ENCODE measurements at places on chromosomes 3 and 15.
A peak's percentile ranks its signal among the peaks of the same experiment; 100 is the strongest.

GRCh38 chr15:77421370-77421700 lies 647 bp downstream of the HMG20A start:
- peak overlapping the region; percentile 76 for H3K4me3 ChIP-seq
- H3K27me3 ChIP-seq, result no peaks in the 10 kb centered on the region
- no peaks in the 10 kb centered on the region for H3K36me3 ChIP-seq
- DNase-seq, result peak; percentile 14
- peak overlapping the region; percentile 99 for H3K27ac ChIP-seq
- peaks cover 4% of the 10 kb centered on the region for H3K4me1 ChIP-seq

DNA sequence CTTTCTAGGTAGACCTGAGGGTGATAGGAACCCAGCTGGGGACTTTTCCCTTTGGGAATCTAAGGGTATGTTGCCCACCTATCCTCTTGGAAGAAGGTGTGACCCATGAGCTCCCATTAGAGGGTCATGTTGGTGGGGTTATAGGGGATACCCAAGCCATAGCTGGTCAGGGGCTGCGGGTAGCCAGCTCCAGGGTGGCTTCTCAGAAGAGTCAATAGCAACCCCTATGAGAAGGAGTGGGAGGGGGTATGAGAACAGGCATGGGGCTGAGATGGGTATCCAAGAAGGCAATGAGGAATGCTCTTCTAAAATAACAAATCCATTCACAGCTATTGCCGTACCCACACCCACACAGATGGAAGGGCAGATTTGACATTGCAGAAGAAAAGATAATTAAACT lies 217.8 kb downstream of the UACA start:
- no peak for DNase-seq
- H3K27me3 ChIP-seq, result no peaks in the 10 kb centered on the region
- no peak overlapping the region for H3K27ac ChIP-seq
- H3K4me1 ChIP-seq, result no peaks in the 10 kb centered on the region
- H3K4me3 ChIP-seq, result no peak overlapping the region

GRCh38 chr3:4838621-4839022 lies 140.6 kb upstream of the BHLHE40 start:
- no peaks in the 10 kb centered on the region for H3K27me3 ChIP-seq
- no peaks in the 10 kb centered on the region for H3K36me3 ChIP-seq
- no peak overlapping the region for H3K27ac ChIP-seq
- H3K4me3 ChIP-seq, result no peak overlapping the region
- no peak for DNase-seq

DNA sequence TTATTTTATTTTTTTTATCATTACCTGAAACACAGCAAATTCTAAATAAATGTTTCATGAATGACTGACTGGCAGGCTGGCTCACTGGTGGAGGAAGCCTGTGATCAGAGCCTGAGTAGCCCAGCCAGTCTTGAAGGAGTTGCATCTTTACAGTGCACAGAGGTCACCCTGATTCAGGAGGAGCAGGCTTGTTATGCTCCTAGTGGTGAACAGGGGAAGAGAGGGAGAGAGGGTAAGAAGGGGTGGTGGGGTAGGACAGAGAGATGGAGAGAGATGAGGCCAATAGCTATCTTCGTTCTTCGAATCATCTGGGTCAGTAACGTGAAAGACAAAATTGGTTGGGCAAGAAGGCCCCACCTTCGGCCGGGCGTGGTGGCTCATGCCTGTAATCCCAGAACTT lies 202.6 kb upstream of the MCTP2 start:
- DNase-seq, result no peak
- peaks cover 12% of the 10 kb centered on the region for H3K4me1 ChIP-seq
- no peaks in the 10 kb centered on the region for H3K27me3 ChIP-seq
- H3K27ac ChIP-seq, result no peak overlapping the region

- DNase-seq, result no peak
- H3K36me3 ChIP-seq, result no peaks in the 10 kb centered on the region
- no peak overlapping the region for H3K27ac ChIP-seq
- no peak overlapping the region for H3K4me3 ChIP-seq
- H3K4me1 ChIP-seq, result no peaks in the 10 kb centered on the region
- no peaks in the 10 kb centered on the region for H3K27me3 ChIP-seq
Measured at GRCh38 chr15:52158084-52158765, 33.0 kb downstream of the GNB5 start.

DNA sequence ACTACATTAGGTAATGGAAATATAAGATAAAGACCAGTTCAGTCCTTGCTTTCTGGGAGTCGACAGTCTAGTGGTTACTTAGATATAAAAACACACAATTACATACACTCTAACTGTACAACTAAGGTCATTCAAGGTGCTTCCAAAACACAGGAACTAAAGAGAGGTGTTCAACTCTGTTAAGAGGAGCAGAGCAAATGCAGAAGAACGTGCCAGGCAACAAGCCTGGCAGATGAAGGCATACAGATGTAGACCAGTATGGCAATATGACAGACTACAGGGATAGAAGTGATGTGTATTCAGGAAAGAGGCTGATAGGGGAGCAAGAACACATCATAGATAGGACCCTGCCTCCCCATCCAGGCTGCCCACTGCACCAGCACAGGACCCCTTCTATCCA lies 78.3 kb downstream of the CBLB start:
- H3K36me3 ChIP-seq, result no peaks in the 10 kb centered on the region
- no peaks in the 10 kb centered on the region for H3K4me1 ChIP-seq
- peak overlapping the region; percentile 36 for H3K27ac ChIP-seq
- H3K4me3 ChIP-seq, result no peak overlapping the region
- H3K27me3 ChIP-seq, result no peaks in the 10 kb centered on the region
- DNase-seq, result no peak

- DNase-seq, result peak; percentile 35
- H3K27ac ChIP-seq, result no peak overlapping the region
- peaks cover 7% of the 10 kb centered on the region for H3K36me3 ChIP-seq
- H3K4me3 ChIP-seq, result no peak overlapping the region
Measured at GRCh38 chr3:136078421-136079364, 113.2 kb downstream of the PPP2R3A start.

DNA sequence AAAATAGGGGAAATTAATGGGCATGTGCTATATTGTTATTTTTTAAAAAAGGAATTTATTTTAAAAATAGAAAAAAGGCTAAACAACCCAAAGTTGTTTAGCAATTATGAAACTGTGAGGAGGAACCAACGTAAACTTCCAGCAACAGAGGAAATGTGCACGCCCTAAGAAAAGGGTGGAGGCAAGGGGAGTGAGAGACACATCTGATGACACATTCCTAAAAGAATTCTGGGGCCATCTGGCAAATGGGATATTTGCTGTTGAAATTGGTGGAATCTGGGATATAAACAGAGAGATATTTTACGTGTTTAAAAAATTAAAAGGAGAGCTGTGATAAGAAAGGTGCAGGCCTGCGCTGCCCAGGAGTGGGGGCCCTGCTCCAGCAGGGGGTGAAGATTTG lies 50.8 kb upstream of the MUC13 start:
- peaks cover 12% of the 10 kb centered on the region for H3K4me1 ChIP-seq
- H3K4me3 ChIP-seq, result no peak overlapping the region
- H3K27me3 ChIP-seq, result no peaks in the 10 kb centered on the region
- no peaks in the 10 kb centered on the region for H3K36me3 ChIP-seq

DNA sequence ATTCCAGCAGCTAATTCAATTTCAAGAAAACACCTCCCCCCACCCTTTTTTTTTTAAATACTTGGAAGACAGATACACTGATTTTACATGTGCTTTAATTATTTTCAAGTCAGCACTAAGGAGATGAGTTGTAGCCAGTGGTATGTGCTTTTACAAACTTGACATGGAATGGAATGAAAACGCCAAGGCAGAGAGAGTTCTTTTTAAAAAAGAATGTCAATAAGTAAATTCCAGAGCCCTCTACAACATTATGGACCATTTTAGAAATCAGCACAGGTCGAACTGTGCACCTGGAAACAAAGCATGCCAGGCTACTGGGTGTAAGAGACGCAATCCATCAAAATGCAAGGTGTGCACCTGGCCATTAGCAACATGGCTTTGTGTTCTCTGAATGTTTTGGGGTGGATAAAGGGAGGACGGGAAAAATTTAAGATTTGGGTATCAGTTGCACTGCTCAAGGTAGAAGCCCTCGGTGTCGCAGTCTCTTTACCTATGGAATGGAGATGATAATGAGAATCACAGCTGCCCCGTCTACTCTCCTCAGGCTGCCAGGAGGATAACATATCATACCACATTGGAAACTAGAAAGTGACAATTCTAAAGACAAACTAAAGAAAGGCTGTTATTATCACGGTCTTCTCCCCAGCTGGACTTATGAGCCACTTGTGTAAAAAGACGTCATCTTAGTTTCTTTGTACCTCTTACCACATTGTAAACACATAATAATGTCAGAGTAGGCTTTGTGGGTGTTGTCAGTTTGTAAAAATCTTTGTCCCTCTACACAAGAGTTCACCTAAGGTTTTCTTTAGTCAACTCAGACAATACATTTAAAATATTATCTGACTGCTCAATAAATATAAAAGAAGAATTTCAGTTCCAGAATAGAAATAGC lies 107.4 kb upstream of the PRICKLE2 start:
- H3K4me3 ChIP-seq, result no peak overlapping the region
- no peaks in the 10 kb centered on the region for H3K4me1 ChIP-seq
- H3K27me3 ChIP-seq, result no peaks in the 10 kb centered on the region
- DNase-seq, result no peak
- no peaks in the 10 kb centered on the region for H3K36me3 ChIP-seq

GRCh38 chr3:39447637-39448483 lies 19.6 kb upstream of the MOBP start:
- no peaks in the 10 kb centered on the region for H3K36me3 ChIP-seq
- H3K4me1 ChIP-seq, result peaks cover 6% of the 10 kb centered on the region
- peak; percentile 93 for DNase-seq
- H3K27ac ChIP-seq, result peak overlapping the region; percentile 42
- H3K27me3 ChIP-seq, result no peaks in the 10 kb centered on the region

GRCh38 chr3:10149226-10149625 lies 7.6 kb downstream of the VHL start:
- DNase-seq, result no peak
- H3K36me3 ChIP-seq, result peaks cover 9% of the 10 kb centered on the region
- no peaks in the 10 kb centered on the region for H3K27me3 ChIP-seq

DNA sequence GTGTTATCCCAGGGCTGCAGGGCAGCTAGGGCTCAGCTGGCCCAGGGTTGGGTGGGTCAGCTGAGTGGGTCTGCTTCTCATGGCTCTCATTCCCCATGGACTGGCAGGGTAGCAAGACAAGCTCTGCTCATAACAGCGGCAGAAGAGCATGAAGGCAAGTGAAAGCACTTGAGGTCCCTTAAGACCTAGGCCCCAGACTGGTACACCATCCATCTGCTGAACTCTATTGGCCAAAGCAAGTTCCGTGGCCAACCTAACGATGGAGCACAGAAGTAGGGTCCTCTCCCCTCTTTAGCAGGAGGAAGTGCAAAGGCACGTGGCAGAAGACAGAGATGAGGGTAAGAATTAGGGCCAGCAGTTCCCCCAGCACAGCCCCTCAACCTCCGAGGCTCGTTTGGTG lies 174.3 kb upstream of the TOPAZ1 start:
- H3K4me3 ChIP-seq, result no peak overlapping the region
- no peak overlapping the region for H3K27ac ChIP-seq
- DNase-seq, result no peak
- H3K4me1 ChIP-seq, result peaks cover 3% of the 10 kb centered on the region
- H3K27me3 ChIP-seq, result no peaks in the 10 kb centered on the region

- H3K27me3 ChIP-seq, result no peaks in the 10 kb centered on the region
- no peaks in the 10 kb centered on the region for H3K4me1 ChIP-seq
- DNase-seq, result peak; percentile 65
Measured at GRCh38 chr3:31462050-31462569, 70.6 kb upstream of the STT3B start.

DNA sequence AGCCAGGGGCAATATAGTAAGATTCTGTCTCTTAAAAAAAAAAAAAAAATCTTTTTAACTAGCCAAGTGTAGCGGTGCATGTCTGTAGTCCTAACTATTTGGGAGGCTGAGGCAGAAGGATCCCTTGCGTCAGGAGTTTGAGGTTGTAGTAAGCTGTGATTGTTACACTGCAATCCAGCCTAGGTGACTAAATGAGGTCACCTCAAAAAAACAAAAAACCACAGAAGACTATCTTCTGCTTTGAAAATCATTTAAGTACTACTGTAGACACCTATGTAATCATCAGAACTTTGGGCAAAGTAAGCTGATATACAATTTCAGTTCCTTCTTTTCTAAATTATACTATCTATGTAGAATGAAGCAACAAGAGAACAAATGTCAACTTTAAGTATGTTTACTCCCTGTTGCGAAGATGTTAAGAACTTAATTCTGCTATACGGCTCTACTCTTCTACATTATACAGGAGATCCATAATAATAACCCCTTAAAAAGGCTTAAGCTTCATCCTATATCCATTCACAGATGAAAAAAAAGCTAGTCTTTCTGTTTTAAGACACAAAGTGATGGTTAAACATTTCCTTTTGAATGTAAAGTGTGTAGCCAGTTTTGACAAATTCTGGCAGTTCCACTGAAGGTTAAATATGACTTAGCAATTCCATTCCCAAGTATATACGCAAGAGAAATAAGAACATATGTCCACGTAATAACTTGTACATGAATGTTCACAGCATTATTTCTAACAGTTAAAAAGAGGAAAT lies 15.2 kb downstream of the DAZL start:
- no peaks in the 10 kb centered on the region for H3K27me3 ChIP-seq
- no peak overlapping the region for H3K27ac ChIP-seq
- H3K36me3 ChIP-seq, result no peaks in the 10 kb centered on the region
- no peak for DNase-seq
- H3K4me1 ChIP-seq, result no peaks in the 10 kb centered on the region

DNA sequence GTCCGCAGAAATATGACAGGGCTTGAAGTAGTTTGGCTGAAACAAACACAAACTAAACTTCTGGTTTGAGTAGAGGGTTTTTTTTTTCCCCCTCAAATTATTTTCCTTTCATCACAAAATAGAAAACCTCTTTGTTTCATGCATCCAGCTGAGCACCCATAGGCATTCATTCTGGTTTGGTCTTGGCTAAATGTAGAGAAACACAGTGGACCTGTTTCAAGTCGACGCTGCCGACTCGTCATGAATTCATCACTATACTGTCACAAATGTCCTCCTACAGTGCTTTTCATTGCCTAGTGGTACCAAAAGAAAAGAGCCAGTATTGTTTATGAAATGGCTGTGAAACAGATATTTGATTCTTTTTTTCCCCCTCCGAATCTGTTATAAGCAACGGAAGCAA lies 52.4 kb upstream of the GYG1 start:
- H3K4me1 ChIP-seq, result no peaks in the 10 kb centered on the region
- H3K27me3 ChIP-seq, result no peaks in the 10 kb centered on the region
- H3K4me3 ChIP-seq, result no peak overlapping the region
- no peak overlapping the region for H3K27ac ChIP-seq
- DNase-seq, result no peak
- H3K36me3 ChIP-seq, result no peaks in the 10 kb centered on the region

- H3K4me3 ChIP-seq, result no peak overlapping the region
- DNase-seq, result no peak
- peak overlapping the region; percentile 34 for H3K27ac ChIP-seq
- no peaks in the 10 kb centered on the region for H3K36me3 ChIP-seq
Measured at GRCh38 chr15:88932875-88933330, 19.7 kb upstream of the MFGE8 start.

- no peaks in the 10 kb centered on the region for H3K36me3 ChIP-seq
- no peaks in the 10 kb centered on the region for H3K4me1 ChIP-seq
- no peak for DNase-seq
- no peak overlapping the region for H3K4me3 ChIP-seq
- peaks cover 36% of the 10 kb centered on the region for H3K27me3 ChIP-seq
Measured at GRCh38 chr15:97899981-97900380, 60.5 kb upstream of the ARRDC4 start.

- no peak overlapping the region for H3K4me3 ChIP-seq
- H3K4me1 ChIP-seq, result no peaks in the 10 kb centered on the region
- no peaks in the 10 kb centered on the region for H3K36me3 ChIP-seq
- DNase-seq, result no peak
- H3K27ac ChIP-seq, result no peak overlapping the region
Measured at GRCh38 chr3:122167630-122168029, 15.8 kb upstream of the CASR start.
